ENCODE measurements at places on chromosomes 3 and 15.

- no peak for DNase-seq
Measured at GRCh38 chr3:103512595-103512994, 1077.8 kb downstream of the ZPLD1 start.

DNA sequence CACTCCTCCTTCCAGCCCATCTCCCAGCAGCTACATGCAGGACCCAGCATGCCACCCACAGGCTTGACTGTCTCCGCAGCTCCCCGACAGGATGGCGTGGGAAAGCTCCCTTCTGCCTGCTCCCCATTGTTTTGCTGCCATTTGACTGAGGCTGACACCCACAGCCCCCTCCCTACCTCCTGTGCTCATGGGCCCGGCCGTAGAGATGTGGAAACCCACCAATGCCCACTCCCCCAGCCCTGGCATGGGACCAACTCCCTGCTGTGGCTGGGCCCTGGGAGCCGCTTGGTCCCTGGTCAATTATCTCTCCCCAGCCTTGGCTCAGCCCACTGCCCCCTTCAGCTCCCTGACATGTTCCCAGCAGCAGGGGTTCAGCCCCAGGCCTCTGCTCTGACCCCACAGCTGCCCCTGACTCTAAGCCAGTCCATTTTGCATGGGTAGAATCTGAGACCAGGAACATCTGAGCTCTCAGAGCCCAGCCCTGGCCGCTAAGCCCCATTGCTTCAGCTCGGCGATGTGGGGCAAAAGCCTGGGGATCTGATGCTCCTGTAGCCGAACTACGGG lies 8.2 kb downstream of the C3orf22 start:
- no peak for DNase-seq

DNA sequence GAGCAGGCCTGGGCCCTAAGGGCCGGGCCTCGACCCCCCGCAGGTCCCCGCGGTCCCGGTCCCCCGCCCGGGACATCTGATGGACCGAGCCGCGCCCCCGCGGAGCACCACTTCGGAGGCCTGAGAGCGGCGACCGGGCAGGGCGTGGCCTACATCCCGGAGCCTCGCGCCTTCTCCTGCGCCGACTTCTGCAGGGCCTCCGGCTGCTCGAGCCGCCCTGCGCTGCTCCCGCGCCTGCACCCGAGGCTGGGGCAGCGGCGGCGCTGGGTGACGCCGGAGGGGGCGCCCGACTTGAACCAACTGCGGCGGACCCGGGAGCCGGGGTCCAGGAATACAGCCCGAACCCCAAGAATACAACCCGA lies 14.9 kb upstream of the GP9 start:
- no peak for DNase-seq

DNA sequence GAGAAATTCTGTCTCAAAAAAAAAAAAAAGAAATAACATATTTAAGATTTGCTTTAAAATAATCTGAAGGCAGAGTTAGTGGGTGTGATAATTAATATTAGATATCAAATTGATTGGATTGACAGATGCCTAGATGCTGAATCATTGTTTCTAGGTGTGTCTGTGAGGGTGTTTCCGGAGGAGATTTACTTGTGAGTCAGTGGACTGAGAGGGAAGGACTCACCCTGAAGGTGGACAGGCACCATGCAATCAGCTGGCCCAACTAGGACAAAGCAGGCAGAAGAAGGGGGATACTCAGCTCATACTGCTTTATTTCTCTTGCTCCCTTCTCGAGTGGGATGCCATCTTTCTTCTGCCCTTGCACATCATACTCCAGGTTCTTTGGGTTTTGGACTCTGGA lies 16.7 kb upstream of the RPL24 start:
- DNase-seq: no peak

DNA sequence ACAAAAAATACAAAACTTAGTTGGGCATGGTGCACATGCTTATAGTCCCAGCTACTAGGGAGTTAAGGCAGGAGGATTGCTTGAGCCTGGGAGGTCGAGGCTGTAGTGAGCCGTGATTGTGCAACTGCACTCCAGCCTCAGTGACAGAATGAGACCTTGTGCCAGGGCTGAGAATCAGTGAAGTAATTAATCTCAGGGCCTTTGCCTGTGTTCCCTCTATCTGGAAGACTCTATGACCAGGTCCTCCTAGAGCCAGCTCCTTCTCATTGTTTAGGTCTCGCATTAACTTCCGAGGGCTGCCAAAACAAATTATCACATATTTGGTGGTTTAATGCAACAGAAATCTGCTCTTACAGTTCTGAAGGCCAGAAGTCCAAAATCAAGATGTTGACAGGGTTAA lies 41.4 kb upstream of the FLNB start:
- DNase-seq: no peak

DNA sequence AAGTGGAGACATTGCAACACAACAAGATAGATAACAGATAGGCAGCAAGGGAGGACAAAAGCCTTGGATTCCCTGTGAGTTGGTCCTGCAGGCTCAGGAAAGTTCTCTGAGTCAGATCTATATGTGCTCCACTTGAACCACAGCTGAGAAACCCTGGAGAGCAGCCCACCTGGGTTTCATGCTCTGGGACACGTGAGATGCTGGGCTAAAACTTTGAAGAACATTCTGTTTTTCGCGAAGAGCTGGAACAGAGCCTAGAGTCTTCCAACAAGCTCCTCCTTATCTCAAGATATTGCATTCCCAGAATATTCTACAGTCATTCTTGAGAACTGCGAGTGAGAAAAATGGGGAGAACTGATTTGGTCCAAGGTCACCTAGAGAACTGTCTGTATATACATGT lies 583.0 kb upstream of the ROBO1 start:
- no peak for DNase-seq

GRCh38 chr15:39232512-39232911 lies 348.4 kb upstream of the THBS1 start:
- DNase-seq: no peak

- DNase-seq: no peak
Measured at GRCh38 chr15:57500256-57500655, 91.4 kb upstream of the MYZAP start.

GRCh38 chr3:46627078-46627477 lies 14.8 kb downstream of the FAM240A start:
- DNase-seq: no peak

GRCh38 chr3:152772674-152773225 lies 62.2 kb upstream of the P2RY1 start:
- DNase-seq: no peak

- no peak for DNase-seq
Measured at GRCh38 chr3:76871655-76872054, 168.2 kb upstream of the ROBO2 start.

Data from suppressor macrophage (primary cell).